ENCODE measurements at places on chromosomes 5 and 9.

DNA sequence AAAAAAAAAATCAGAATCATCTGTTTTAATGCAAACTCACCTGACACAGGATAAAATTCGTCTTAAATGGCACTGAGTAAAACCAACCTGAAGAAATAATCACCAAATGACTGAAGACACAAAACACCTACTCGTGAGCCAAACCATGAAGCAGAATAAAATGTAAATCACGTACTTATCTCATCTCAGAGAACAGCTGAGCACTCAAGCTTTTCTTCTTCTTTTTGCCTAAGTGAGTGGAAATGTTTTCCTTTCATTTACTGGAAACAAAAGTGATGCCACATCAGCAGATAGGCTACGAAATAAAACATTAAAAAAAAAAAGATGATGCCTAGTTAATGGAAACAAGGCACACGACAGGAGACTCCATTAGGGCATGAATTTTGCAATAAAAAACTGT lies 36.4 kb downstream of the ATPSCKMT start:
- no peak for DNase-seq

GRCh38 chr9:111076042-111076441 lies 37.8 kb upstream of the LPAR1 start:
- DNase-seq: no peak

DNA sequence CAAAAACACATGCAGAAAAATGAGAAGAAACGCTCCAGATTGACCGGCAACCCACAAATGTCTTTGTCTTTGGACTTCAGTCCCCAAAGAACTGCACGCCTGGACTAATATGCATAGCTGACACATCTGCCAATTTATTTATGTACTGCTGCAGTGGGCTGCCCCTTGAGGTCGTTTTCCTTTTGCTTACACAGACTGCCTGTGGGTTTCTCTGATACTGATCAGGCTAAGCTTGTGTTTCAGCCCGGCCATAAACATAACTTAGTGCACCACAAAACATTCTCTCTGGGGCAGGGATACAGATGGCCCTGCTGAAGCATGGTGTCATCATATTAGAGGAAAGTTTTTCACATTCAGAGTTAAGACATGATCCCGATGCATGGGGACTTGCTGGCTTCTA lies 75.4 kb downstream of the NUDT12 start:
- peak; percentile 49 for DNase-seq

- DNase-seq: no peak
Observed at GRCh38 chr5:79794347-79794746, 104.7 kb downstream of the CMYA5 start.

GRCh38 chr9:7368410-7369292 lies 430.9 kb downstream of the DMAC1 start:
- DNase-seq: peak; percentile 59

GRCh38 chr9:111051400-111051799 lies 13.1 kb upstream of the LPAR1 start:
- no peak for DNase-seq

DNA sequence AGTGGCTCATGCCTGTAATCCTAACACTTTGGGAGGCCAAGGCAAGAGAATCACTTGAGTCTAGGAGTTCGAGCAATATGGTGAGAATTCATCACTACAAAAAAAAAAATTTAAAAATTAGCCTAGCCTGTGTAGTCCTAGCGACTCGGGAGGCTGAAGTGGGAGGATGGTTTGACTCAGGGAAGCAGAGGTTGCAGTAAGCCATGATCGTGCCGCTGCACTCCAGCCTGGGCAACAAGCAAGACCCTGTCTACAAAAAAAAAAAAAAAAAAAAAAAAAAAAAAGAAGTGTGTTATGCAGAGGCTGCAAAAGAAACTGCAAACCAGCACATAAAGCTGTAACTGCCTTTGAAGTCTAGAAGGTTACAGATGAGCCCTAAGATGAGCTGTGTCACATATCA lies 116.9 kb upstream of the SLC1A3 start:
- DNase-seq: no peak

- peak; percentile 53 for DNase-seq
Observed at GRCh38 chr5:154972476-154973080, 31.7 kb downstream of the MRPL22 start.

- DNase-seq: no peak
Observed at GRCh38 chr5:72153551-72153950, 46.3 kb downstream of the MAP1B start.

DNA sequence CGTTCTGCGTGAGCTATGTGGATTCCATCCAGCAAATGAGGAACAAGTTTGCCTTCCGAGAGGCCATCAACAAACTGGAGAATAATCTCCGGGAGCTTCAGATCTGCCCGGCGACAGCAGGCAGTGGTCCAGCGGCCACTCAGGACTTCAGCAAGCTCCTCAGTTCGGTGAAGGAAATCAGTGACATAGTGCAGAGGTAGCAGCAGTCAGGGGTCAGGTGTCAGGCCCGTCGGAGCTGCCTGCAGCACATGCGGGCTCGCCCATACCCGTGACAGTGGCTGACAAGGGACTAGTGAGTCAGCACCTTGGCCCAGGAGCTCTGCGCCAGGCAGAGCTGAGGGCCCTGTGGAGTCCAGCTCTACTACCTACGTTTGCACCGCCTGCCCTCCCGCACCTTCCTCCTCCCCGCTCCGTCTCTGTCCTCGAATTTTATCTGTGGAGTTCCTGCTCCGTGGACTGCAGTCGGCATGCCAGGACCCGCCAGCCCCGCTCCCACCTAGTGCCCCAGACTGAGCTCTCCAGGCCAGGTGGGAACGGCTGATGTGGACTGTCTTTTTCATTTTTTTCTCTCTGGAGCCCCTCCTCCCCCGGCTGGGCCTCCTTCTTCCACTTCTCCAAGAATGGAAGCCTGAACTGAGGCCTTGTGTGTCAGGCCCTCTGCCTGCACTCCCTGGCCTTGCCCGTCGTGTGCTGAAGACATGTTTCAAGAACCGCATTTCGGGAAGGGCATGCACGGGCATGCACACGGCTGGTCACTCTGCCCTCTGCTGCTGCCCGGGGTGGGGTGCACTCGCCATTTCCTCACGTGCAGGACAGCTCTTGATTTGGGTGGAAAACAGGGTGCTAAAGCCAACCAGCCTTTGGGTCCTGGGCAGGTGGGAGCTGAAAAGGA lies 10.9 kb downstream of the QRFP start:
- no peak for DNase-seq

DNA sequence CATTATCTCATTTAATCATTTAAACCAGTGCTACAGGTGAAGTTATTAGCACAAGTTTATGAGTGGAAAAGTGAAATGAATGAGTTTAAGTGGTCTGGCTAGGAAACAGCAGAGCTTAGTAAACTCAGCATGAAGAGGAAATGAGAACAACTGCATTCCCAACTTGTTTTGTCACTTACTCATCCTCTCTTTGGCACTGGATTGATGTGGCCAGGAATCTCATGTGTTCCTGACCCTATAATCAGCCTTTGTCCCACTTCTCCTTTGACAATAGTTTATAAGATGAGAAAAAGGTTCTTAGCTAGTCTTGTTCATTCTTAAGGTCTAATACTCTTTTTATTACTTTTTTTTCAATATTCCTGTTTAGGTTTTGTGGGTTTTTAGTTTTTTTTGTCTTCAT lies 559.2 kb upstream of the TLE4 start:
- DNase-seq: peak; percentile 59

GRCh38 chr5:163735069-163735468 lies 229.7 kb downstream of the MAT2B start:
- no peak for DNase-seq

DNA sequence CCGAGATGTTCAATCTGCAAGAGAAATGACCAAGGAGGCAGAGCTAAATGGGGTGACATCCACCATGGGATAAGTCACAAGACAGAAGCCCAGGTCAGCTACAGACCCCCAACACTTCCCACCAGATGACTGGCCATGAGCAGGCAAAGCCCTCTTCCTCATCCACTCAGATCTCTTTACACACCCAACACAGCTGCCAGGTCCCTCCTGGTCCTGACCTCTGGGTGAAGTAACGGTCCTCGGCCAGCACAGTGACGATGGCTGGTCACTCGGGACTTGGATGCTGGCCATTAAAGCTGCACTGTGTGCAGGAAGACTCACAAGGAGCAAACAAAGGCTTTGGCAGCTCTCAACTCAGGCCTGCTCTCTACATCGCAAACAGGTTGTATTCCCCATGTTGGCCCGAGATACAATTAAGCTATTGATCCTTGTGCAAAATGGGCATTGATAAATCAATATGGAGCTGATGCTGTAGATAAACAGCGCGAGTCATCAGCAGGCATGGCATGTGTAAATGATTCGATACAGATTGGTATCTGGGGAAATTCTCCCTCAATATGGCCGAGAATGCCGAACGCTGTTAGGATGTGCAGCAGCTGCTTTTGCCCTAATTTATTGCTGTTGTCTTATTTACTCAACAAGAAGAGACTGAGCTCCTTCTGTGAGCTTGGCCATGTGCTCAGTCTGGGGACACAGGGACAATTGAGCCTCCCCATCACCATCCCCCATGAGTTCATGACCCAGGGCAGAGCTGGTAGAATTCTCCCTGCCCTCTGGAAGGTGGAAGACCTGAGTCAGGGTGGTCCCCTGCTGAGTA lies 98.7 kb downstream of the C5orf15 start:
- DNase-seq: no peak

DNA sequence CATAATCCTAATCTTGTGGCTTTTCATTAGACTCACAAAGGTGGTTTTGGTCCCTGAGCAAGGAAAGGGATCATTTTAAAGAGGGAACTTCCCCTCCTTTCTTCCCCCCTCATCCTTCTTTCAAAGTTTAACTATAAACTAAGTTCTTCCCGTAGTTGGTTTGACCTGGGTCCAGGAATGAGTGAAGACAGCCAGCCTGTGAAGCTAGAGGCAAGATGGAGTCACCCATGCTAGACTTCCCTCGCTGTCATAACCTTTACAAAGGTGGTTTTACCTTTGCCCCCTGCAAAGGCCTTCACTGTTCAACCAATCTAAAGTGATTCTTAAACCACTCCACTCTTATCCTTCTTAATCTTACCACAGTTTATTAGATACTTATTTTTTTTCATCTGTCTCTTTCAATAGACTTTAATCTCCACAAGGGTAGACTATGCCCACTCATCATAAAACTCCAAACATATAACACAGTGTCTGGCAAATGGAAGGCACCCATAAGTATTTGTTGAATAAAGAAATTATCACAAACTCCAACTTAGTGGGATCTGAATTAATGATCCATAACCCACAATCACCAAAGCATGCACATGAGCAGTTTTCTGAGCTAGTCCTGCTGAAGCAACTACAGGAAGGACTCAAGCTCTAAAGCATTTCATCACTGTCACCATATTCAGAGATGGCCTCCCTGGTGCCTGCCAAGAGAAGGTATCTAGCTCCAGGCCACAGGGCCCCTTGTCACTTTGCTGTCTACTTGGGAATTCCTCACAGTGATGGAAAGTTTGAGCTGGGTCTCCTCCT lies 369.0 kb downstream of the SPOCK1 start:
- DNase-seq: no peak

DNA sequence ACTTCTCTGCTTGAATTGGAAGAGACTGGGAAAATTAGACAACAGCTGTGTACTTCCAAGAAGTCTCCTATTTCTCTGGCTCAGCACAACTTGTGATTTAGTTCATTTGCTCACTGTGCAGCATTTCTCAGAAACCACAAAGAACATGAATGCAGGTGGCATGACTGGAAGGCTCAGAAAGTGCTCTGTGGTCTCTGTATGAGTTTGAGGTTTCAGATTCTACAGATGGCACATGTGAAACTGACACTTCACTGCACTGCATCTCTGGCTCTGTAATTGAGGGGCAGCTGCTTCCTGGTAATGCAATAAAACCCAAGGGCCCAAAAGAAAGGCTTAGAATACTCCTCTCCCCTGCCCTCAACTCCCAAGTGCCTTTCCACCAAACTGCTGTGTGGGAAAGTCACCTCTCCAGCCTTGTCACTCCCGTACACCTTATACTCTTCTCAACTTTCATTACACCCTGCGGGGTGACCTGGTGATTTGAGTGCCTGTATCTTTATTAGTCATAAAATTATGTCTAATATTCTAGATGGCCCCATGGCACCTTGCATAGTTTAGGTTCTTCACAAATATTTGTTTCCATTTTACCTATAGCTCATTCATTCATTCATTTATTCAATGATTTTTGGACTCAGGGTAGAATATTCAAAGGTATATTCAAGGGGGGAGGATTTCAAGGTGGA lies 82.5 kb downstream of the ESM1 start:
- peak; percentile 37 for DNase-seq

DNA sequence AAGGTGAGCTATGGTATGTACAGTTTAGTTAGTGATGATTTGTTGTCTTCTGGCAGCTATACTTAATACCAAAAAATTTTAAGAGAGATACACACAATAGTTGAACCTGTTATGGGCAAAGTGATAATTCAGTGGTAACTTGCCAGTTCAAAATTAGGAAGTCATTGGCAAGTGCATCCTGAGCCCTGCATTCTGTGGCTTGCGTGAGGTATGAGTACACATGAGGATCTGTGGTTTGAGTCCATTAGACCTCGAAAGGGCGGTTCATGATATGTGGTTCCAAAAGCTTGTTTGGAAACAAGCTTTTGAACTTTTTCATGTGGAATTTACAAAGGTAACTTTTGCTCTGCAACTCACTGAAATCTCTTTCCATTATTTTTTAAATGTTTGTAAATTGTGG lies 47.0 kb downstream of the GPR21 start:
- DNase-seq: no peak

GRCh38 chr9:125785248-125785751 lies 38.1 kb downstream of the PBX3 start:
- DNase-seq: no peak

Measured in GM03348 (cell line).